ENCODE measurements at places on chromosomes 13 and 19.

- no peak for DNase-seq
Observed at GRCh38 chr19:35438527-35438926, 9.5 kb upstream of the FFAR2 start.

DNA sequence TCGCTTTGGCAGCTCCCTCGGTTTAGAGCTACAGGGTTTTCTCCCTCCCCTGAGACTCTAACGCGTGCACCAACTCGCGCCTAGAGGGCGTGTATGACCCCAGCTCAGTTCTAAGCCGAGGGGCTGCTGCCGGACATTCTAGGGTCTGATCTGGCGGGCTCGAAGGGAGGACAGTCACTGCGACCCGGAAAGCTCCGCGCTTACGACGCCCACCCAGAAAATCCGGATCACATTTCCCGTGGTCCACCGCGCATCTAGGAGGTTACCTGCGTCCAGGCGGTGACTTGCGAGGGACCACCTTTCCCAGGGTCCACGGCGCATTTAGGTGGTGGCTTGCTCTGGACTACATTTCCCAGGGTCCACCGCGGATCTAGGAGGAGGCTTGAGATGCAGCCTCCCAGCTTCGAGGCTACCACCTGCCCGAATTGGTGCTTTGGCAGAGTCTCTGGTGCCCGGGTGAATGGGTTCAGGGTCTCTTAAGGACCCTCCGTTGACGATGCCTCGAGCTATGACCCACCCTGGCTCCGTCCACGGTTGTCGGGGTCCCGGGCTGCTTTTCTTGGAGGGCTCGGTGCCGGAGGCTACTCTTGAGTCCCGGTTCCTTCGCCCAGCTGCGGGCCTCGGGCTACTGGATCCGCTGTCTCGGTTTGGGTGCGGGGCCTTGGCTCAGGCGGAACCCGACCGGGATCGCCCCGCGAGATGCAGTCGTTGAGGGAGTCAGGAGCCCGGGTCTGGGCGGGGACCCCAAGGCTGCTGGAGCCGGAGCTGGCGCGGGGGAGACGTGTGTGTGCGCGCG, 30.5 kb downstream of the ZNF146 start:
- no peak for DNase-seq

GRCh38 chr13:41991936-41992335, 31.0 kb upstream of the VWA8 start:
- DNase-seq = no peak

DNA sequence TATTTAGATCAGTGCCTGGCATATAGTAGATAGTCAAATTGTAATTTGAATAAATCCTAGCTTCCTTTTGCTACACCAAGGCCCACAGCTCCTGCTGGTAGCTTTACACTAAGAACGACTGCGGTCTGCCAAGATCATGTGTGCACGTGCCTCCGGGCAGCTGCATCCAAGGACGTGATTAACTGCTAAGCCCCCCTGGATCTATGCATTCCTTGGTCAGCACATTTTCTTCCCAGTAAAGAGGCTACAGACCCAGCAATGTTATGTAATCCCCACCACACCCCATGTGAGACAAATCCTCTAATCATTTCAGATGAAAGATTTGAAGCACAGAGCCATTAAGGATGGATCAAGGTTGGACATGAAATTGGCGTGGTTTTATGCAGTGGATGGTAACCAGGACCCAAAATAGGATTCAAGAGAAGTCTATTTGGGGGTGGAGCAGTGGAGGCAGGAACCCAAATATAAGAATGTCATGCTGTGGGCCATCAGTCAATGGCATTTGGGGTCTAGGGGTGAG, 65.2 kb upstream of the PEG3 start:
- no peak for DNase-seq

- DNase-seq = no peak
Observed at GRCh38 chr19:58265100-58265499, 13.7 kb upstream of the ZNF8 start.

DNA sequence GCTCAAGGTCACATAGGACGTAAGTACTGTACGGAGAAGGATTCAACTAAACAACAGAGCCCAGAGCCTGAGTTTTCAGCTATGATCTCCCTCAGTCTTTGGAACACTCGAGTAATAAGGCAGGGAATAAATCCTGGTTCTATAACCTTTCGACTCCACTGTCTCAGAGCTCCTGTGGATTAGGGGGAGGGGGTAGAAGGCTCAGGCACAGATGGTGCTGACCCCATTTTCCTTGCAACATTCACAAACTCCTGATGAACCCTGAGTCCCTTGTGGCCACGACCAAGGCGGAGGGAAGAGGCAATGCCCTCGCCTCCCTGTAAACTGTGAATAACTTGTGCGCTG, 21.4 kb downstream of the NOVA2 start:
- no peak for DNase-seq
